Adipocyte (in vitro differentiated cells): ENCODE measurements at places on chromosomes 7 and 10.

GRCh38 chr10:101896225-101896877, 52.8 kb upstream of the KCNIP2 start:
- DNase-seq: no peak

GRCh38 chr10:89091496-89091895, 100.9 kb downstream of the FAS start:
- peak; percentile 57 for DNase-seq

- peak; percentile 2 for DNase-seq
Observed at GRCh38 chr10:6473901-6474370, 106.1 kb downstream of the PRKCQ start.

DNA sequence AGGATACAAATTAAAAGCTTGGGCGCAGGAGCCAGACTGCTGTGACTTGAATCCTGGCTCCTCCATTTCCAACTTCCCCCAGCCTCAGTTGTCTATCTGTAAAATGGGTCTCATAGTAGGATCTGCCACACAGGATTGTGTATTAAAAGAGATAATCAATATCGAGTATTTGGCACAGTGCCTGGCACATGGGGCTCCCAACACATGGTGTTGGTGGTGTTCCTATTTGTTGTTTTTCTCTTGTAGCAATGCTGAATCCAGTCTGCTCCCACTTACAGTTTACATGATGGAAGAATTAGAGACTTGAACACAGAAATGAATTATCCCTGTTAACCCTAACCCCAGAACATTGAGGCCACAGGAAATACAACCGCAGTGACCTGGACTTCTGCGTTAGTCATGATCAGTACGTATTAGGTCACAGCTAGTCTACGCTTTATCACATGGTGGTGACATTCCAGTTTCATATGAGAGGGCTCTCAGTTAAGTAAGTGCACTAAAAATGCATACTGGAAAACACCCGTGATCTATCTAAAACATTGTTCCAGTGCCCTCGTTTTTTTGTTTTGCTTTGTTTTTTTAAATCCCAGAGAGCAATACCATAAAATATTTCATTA, 169.5 kb upstream of the KLF14 start:
- peak; percentile 83 for DNase-seq

GRCh38 chr7:158705234-158705850, 738 bp upstream of the NCAPG2 start:
- DNase-seq: peak; percentile 53

DNA sequence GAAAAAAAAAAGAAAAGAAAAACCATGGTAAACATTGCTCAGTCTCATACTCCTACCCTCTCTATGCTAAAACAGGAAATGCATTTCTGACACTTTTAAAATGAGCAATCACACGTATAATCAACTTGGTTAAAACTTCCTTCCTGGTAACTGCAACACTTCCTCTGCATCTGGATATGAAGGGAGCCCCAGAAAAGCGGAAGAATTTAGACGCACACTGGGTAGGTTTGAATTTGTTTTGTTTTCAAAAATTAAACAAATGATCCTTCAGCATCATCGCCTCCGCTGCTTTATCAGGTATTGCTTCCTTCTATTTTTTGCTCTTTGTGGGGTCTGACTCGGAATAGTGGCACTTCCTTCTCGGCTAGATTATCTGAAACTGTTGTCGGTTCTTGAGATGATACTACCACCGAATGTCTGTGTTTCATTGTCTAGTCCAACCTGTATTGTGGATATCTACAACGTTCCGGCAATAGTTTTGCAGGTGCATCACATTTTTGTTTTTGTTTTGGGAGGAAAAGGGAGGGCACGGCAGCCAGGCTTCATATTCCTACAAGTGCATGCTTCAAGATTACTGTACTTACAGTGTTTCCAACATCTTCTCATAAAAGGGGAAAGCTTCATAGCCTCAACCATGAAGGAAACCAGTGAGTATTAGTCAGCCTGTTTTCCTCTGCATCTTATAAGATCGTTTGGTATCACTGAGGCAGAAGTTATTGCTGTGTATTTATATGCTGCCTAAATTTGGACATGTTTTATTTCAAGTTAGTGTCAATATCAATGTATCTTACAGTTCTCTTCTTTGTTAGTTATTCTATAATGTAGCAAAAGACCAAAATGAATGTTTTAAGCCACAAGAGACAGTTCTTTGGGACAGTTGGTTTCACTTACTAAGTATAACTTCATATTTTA, at the start of gene PIK3CG:
Gene PIK3CG (plus strand): TSS at position 153 of the 912 bp plus-strand sequence. CDS start 2,280 bp downstream, outside the sequence.
- DNase-seq: no peak

DNA sequence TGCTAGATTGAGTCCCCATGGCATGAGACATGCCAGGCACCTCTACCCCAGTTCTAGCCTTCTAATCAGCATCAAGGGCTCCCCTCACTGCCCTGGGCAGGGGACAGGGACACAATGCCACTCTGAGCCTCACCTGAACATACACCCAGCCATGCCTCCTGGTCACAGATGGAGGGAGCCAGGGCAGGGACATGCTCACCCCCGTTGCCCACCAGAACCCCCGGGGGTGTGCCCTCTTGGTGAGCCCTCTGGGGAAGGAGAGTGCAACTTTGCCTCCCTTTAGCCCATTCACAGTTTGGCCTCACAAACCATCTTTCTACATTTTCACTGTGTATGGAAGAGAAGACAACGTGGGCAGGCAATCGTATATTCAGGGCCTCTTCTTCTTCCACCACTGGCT, 167.2 kb downstream of the LCOR start:
- DNase-seq: no peak

- DNase-seq: no peak
Observed at GRCh38 chr7:151888079-151889067, 11.5 kb upstream of the PRKAG2 start.

DNA sequence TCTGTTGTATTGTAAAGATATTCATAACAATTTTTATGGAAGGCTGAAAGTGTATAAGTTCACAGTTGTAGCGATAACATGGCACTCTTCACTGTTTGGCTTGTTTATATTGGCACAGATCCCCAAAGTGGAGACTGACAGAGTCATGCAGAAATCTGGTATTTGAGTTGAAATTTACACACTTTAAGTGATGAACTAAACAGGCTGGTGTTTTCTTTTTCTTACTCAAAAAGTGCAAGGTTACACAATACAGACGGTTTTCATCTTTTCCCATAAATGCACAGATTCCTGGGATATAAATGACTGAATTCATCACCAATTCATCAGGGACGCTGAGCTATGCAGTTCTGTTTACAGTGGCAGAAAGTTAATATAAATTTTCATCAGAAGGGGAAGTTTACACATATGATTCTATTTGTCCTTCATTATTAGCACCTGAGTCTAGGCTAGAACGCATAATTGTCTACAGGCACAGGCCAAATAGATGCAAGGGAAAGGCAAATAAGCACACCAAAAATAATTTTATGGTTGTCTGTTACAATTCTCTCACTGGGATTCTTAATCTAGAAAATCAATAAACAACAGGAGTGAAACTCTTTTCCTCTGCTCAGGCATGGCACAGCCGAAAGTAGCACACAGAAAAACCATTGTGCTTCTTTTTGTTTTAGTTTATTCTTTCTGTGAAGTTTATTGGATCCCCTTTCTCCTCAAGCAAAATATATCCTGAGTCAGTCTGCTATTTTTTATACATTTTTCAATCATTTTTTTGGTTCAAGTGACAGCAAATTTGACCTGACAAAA, 88.0 kb downstream of the FOXP2 start:
- peak; percentile 61 for DNase-seq

DNA sequence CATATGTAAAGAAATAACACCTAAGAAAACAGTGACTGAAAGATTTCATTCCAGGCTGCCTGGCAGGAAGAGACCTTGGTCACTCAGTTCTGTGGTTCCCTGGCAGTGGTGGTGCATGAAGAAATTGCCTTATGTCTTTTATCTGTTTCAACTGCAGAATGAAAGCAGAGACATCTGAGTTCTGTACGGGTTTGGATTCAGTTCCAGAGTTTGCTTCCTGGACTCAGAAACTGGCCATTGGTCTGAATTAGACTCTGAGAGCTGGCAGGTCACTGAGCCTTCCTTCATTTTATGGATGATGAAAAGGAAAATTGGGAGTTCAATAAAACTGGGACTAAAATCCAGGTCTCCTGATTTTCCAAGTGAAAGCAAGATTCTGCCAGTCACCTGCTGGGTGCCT, 428.9 kb upstream of the AUTS2 start:
- DNase-seq: no peak

- peak; percentile 49 for DNase-seq
Observed at GRCh38 chr7:85341973-85342372, 155.1 kb upstream of the SEMA3D start.

GRCh38 chr10:43227911-43228782, 38.7 kb downstream of the RASGEF1A start:
- DNase-seq: no peak

- no peak for DNase-seq
Observed at GRCh38 chr10:14389981-14390590, 59.4 kb upstream of the FRMD4A start.

DNA sequence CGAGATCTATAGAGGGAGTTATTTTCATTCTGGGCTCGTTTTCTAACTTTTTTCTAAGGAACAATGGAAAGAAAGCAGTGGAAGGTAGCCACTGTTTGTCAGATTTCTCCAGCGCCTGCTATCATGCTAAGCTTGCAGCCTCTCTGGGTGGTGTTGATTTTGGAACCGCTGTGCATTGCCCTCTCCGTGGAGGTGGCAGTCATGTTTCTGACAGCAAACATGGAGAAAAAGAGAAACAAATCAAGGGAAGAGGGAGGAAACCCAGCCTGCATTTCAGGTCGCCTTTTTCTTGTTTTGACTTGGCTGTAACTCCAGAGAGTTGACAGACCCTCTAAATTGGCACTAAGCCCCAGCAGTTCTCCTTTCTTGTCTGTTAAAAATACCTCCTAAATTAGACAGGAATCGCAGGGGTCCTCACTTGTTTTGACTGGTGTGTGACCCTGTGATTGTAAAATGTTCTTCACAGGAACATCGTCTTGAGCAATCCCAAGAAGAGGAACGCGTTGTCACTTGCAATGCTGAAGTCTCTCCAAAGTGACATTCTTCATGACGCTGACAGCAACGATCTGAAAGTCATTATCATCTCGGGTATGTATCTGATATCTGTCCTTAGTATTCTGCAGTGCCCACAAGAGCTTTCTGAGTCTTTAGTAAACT, 4.8 kb downstream of the ECHDC3 start:
- no peak for DNase-seq

GRCh38 chr7:124784879-124785818, 19.6 kb upstream of the GPR37 start:
- peak; percentile 80 for DNase-seq

DNA sequence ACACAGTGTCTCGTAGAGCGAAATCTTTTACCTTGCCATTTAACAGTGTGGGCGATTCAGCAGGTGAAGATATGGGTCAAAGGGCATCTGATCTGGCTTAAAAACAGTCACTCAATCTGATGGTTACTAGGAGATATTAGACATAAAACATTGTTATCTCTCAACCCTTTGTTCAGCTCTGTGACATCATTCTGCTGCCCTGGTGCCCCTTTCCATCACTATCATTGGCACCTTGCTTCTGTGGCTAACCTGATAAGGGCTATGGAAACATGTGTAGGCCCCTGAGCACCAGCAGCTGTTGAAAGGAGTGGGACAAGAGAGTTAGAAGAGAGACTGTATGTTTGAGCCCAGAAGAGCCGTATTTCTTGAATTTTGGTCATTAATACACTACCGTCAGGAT, 650.3 kb downstream of the PHTF2 start:
- DNase-seq: no peak

DNA sequence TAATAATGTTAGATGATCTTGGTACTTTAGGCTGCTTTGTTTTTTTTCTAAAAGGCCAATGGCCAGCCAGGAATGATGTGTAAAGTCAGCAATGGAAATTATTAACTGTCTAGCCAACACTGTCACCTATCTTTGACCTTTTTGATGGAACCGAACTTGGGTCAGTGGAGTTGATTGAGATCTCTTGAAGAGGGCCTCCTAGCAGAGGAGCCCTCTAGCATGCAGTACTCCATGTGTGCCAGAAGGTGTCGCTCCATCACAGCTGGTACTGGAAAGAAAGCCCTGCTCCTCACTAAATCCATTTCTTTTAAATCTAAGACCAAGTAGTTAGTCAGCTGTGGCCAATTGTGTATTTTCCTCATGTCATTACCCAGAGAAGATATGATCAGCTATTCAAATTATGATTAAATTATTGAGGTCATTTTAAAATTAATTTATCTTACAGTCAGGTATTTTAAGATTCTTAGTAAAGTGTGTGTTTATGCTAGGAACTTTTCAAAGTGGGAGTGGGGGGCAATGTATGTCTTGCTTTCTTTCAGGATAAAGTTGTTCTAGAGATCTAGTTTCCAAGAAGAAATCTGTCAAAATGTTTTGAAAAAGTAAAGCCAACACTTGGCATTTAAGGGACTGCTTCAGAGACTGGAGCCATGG, 33.1 kb upstream of the CROT start:
- peak; percentile 86 for DNase-seq

DNA sequence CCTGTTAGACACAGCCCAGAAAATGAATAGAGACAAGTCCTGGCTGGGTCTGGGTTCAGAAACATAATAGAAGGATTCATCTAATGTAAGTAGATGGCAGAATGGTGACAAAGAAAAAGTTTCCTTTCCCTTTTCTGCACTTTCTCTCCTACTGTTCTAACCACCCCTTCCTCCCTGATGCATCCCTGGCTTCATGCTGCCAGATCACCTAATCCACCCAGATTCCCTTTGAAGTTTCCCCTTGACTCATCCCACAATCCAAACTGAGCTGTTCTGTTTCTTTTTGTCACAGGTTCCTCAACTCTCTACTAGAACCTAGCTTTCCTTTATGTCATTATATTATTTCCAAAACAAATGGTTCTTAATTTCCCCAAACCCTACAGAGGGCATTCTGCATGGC, 1.1 kb upstream of the MACC1 start:
- no peak for DNase-seq

- DNase-seq: no peak
Observed at GRCh38 chr7:153193144-153193595, 433.6 kb downstream of the ACTR3B start.

DNA sequence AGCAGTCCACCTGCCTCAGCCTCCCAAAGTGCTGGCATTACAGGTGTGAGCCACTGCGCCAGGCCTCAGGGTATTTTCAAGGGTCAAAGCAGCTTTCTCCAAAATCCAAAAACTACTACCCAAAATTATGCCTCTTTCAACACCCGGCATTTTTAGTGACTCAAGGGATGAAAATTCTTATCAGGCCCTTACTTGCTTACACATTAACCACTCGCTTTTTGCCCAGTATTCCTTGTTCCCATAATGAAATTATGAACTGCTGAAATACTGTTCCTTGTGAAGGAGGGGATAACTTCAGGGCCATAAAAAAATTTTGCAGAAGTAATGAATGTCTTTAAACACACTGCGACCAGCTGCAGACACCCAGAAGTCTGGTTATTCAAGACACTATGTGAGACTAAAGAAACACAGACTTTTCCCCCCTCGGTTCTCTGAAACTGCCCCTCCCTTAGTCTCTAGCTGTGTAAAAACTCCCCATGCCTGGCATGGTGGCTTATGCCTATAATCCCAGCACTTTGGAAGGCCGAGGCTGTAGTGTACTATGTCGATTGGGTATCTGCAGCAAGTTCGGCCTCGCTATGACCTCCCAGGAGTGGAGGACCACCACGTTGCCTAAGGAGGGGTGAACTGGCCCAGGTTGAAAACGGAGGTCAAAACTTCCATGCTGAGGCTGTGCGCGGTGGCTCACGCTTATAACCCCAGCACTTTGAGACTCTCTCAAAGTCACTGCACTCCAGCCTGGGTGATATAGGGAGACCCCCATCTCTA, 12.0 kb downstream of the FXYD4 start:
- DNase-seq: no peak
